ENCODE measurements at places on chromosomes 1 and 21.

- no peak for DNase-seq
Observed at GRCh38 chr1:183716286-183716685, 63.2 kb upstream of the APOBEC4 start.

DNA sequence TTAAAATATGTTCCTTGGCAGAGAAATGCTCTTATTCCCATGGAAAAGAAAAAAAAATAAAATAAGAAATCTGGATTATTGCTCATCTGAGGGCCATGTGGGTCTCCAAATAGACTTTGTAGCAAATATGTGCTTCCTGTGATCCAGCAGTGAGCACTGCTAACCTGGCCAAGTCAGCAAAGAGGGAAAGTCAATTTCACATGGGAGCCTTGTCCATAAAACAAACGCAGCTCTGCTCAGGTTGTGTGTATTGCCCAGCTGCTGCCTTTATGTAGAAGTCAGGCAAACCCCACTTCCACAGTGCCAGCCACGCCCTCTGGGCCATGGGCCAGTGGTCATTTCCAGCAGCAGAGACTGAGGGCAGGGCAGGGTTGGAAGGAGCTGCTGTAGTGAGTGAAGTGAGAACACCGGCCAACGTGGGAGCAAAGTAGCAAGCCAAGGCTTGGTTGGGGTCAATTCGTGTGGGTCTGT, 174.3 kb downstream of the LYPLAL1 start:
- no peak for DNase-seq

GRCh38 chr1:43370564-43370963, 2.8 kb upstream of the ELOVL1 start:
- DNase-seq, result no peak

GRCh38 chr1:203871114-203871880, 9.9 kb downstream of the SNRPE start:
- DNase-seq, result no peak

GRCh38 chr1:223444411-223444810, 51.2 kb downstream of the CCDC185 start:
- DNase-seq, result no peak

GRCh38 chr1:94351481-94351880, 66.7 kb upstream of the ABCD3 start:
- no peak for DNase-seq

DNA sequence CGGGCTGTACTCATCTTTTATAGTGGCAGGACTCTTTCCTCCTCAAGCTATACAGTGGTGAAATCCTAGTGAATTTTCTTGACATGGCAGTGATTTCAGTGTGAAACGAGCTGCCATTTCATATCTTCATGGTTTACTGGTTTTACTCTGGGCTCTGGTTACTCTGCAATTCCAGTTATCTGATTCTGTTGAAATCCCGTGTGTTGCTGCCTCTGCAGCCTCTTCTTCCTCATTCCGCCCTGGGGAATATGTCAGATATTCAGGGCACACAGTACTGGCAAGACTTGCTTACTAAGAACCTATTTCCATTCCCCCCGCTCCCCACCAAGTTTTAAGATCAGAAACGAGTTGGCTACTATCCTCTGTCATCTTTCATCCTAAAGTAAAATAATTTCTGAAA, 7.9 kb upstream of the OR2B11 start:
- DNase-seq, result no peak

GRCh38 chr1:192983349-192983980, 75.7 kb downstream of the UCHL5 start:
- no peak for DNase-seq

DNA sequence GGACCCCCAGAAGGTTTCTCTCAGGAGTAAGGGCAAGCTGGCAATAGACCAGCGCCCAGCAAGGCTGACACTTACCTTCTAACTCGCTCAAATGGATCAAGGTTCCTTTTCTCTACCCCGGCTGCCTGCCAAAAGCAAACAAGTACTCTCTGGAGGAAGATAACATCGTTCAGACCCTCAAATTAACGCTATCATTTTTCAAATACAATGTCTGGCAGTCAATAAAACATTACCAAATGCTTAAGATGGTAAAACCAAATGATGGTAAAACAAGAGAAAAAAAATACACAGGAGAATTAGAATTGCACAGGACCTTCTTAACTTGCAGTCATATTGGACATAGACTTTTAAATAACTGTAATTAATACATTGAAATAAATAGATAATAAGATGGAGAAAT, 148.1 kb downstream of the SPATA46 start:
- no peak for DNase-seq

GRCh38 chr1:198179556-198179981, 22.8 kb downstream of the NEK7 start:
- no peak for DNase-seq

DNA sequence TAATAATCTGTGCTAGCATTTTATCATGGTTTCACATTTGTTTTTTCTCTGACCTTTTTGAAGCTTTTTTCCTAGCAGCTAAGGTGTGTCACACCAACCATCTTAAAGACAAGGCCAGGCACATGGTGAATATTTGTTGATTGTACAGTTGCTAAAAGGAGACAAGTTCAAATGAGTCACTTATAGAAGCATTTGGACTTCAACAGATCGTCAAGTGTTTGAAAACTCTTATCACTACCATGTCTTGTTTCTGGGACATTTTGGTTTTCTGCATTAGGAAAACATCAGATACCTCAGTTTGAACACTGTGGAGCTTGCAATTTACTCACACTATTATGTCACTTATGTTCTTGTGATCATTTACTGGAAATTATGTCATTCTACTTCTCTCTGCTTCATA, 407.3 kb downstream of the USP25 start:
- no peak for DNase-seq

GRCh38 chr1:189206617-189207016, 1271.0 kb downstream of the BRINP3 start:
- DNase-seq, result no peak

DNA sequence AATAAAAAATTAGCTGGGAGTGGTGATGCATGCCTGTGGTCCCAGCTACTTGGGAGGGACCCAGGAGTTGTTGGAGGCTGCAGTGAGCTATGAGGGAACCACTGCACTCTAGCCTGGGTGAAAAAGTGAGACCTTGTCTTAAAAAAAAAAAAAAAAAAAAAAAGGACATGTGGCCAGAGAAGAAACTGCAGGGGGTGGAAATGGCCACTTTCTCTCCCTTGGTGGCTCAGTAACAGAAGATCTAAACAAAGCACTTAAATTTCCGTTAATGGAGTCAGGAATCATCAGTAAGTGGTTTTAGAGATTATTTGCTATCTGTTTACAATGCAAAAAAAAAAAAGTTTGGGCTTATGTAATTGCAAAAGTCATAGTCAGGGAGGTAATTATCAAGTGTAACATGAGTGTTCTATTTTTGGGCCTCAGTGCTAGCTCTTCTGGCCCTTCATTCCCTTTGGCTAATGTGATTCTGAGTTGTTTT, 19.3 kb upstream of the OPRD1 start:
- DNase-seq, result no peak

Data from T-helper 1 cell (primary cell).